Activated CD8-positive, alpha-beta T cell treated with anti-CD3 and anti-CD28 coated beads for 36 hours (primary cell): ENCODE measurements at places on chromosomes 2 and 18. TPM values are rescaled to one million over a fixed set of nuclear protein-coding genes. Genes with fewer than 3 reads are reported as not detected.

- no peak for DNase-seq
These were observed 110.6 kb upstream of the DLX2 start for GRCh38 chr2:172213116-172213860.

DNA sequence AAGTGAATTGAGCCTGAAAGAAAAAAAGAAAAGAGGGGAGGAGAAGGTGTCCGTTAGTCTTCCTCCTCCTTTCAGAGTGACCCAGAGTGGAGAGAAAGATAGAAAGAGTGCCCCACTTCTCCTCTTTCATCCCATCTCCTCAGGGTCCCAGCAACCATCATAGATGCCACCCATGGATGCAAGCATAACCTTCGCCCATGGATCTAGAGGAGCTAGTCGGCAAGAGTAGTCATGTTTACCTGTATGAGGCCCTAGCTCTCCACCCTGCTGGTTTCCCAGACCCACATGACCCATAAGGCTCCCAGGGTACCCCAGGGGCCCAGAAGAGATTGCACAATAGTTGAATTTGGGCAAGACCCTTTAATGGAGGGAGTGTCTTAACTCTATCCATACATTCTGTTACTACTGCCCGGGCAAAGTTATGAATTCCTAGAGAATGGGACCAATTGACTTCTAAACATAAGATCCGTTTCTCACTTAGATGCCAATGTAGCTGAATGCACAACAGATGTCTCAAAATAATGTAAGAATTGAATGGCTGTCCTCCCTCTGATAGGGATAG lies 56.1 kb upstream of the CDCA7 start:
- no peak for DNase-seq

DNA sequence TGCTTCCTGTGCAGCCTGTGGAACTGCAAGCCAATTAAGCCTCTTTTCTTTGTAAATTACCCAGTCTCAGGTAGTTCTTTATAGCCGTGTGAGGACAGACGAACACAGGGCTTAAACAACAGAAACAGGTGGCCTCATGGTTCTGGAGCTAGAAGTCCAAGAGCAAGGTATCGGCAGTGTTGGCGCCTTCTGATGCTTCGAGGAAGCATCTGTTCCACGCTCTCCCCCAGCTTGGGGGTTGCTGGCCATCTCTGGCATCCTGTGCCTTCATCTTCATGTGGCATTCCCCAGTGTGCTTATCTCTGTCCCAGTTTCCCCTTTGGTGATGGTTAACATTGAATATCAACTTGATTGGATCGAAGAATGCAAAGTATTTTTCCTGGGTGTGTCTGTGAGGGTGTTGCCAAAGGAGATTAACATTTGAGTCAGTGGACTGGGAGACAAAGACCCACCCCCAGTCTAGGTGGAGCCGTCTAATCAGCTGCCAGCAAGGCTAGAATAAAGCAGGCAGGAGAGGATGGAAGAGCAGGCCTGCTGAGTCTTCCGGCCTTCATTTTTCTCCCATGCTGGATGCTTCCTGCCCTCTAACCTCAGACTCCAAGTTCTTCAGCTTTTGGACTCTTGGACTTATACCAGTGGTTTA lies 287.6 kb downstream of the PHLPP1 start:
- no peak for DNase-seq

DNA sequence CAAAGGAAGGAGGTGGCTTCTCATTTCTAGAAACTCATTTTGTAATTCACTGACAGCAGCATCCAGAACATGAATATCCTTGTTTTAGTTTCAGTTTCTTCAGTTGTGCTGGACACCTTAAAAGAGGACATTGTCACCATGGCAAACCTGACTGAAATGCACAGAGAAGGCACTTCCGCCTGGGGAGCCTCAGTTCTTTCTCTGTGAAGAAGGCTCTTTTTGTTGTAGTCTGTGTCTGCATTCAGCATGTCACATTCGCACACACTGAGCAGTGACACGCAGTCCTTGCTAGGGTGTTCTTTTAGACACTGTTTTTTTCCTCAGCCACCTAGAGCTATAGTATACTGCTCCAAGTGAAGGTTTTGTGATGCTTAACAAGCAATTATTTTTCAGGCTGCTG lies 9.5 kb upstream of the RPRM start:
- no peak for DNase-seq

DNA sequence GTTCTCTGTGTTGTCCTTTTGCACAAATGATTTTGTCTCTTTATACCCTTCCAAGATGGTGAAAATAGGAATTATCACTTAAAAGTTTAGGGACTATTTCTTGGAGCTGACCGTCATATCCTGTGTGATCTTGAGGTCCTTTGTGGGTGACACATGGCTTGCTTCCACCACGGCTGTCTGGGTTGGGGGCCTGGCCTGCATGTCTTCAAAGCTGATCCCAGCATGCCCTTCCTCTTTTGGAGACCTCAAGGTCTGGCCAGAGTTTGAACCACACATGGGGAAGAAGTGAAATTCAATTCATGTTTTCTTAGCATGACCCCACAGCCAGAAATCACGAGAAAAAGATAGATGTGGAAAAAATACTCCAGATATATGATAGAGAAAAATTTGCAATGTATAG lies 14.0 kb downstream of the SFTPB start:
- no peak for DNase-seq

GRCh38 chr2:29062371-29062770 lies 12.0 kb downstream of the PCARE start:
- no peak for DNase-seq

- no peak for DNase-seq
These were observed 75.8 kb upstream of the PIK3C3 start for GRCh38 chr18:41879256-41879655.

- peak; percentile 59 for DNase-seq
These were observed 13.5 kb upstream of the IGFBP2 start for GRCh38 chr2:216619411-216620393.

The HOXD4 gene
- not detected for total RNA-seq

The MYOM1 gene
- 1.3 TPM for total RNA-seq

The STPG4 gene
- not detected for total RNA-seq

The SKOR2 gene
- total RNA-seq, result not detected

The FHOD3 gene
- not detected for total RNA-seq

The DOK1 gene
- total RNA-seq, result 15.0 TPM

The CLIP4 gene
- 25.3 TPM for total RNA-seq

The ONECUT2 gene
- total RNA-seq, result not detected

The CNDP1 gene
- not detected for total RNA-seq
